ENCODE measurements at places on chromosomes 6 and 20. TPM values are rescaled to one million over a fixed set of nuclear protein-coding genes. Genes with fewer than 3 reads are reported as not detected.

Gene SAMD5
- total RNA-seq, result 0.02 TPM

- no peak for DNase-seq
Observed at GRCh38 chr6:68333442-68333841, 301.6 kb upstream of the ADGRB3 start.

GRCh38 chr20:14800707-14801425 is 463.5 kb upstream of the FLRT3 start:
- no peak for DNase-seq

DNA sequence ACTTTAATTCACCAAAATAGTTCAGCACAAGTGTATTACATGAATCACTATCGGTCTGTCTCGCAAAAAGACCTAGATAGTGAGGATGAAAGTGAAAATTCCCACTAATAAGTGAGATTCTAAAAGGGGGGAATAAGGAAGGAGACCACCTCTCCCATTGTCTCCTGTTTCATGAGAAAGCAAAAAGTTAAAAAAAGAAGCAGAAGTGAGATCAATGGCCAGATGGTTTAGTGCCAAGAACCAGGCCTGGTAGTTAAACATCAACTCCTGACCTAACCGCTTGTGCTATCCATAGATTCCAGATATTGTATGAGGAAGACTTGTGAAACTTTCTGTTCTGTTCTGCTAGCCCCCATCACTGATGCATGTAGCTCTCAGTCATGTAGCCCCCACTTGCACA is 293.0 kb downstream of the RNGTT start:
- DNase-seq, result no peak

GRCh38 chr20:19047951-19048296 is 164.5 kb upstream of the SLC24A3 start:
- DNase-seq, result no peak

Gene C6orf132
- total RNA-seq, result 0.29 TPM

DNA sequence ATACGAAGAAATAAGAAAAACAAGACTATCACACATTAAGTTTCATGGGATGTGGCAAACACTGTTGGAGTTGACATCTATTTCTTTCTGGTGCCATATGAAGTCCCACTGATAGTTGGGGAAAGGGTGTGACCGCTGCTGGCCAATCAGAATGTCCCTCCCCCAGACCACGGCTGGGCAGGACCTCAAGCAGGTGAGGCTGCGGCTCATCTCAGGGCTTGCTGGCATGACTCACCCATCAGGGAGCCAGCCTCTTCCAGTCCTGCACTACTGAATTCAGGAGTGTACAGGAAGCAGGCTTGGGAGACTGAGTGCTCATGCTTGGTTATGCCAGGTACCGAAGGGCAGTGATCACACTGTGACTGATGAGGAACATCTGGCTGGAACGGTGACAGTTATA is 18.9 kb downstream of the PREP start:
- DNase-seq, result no peak

- no peak for DNase-seq
Observed at GRCh38 chr20:54092021-54092420, 21.6 kb upstream of the BCAS1 start.
